ENCODE measurements at places on chromosomes 11 and 22.

DNA sequence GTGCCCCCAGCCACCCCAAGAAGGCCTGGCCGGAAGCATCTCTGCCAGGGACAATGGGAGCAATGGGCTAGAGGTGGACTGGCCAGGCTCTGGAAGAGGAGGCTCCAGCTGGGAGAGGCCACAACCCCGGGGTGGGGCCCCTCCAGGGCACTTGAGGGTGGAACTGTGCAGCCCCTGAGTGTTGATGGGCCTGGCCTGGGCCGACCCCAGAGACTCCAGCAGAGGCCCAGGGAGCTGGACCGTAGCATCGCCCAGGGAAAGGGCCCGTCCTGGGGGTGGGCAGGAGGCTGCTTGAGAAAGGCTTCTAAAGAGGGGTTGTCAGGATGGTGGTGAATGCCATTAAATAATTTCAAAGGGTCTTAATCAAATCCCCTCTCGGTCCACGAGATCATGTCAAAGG, 30.4 kb downstream of the CDKN1C start:
- DNase-seq, result no peak

DNA sequence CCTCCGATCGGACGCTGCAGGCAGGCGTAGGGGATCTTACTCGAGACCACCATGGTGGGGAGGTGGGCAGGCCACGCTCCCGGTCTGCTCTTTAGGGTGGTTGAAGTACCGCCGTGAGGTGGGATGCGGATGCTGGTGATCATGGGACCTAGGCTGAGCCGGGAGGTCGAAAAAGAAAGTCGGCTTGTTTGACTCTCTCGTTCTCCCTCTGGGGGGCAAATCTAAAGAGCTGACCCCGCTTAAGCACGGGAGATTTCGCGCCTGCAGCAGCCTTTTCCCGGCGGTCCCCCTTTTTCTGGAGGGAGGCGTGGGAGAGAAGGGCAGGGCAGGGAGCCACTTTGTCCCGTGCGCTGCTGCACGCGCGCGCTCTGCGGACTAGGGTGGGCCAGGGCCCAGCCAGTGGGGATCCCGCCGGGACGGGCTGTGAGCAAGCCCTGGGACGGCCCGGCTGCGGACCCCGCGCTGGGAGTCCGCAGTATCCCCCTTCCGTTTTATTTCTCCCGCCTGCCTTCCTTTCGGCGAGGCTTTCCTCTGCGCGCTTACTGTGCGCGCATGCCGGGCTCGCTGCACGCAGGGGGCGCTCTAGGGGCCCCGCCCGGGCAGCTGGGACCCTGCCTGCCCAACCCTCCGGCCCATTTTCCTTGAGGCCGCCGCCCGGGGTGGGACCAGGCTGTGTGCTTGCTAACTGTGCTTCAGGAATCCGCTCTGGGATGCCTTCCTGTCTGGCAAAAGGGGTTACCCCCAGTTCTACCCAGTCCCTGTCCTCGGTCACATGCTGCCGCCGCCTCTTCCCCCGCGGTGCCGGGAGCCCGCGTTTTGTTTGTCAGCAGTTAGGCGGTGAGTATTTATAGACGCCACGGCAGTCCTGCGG, 81.0 kb downstream of the PRR5L start:
- DNase-seq, result no peak

- no peak for DNase-seq
Measured at GRCh38 chr11:55457641-55458040, 89.9 kb downstream of the OR4A15 start.

DNA sequence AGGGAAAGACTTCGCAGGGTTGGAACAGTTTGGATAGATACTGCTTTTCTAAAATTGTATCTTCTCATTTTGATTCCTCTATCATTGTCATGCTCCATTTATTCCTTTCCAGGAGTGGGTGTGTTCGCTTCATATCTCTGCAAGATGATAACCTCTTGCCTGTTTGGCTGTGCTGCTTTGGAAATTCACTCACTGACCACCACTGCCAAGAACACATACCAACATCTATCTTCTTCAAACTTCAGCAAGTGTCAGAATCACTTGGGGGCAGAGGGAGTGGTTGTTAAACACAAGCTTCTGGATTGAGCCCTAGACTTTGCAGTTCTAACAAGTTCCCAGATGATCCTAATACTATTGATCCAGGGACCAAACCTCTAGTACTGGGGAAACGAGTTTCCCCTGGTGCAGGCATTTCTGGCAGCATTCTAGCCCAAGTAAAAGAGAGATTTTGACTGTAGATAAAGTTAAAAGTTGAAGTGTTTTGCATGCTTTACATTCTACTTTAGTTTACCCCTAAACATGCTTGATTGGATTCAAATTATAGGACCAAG, 11.5 kb upstream of the DKK3 start:
- DNase-seq, result no peak

- DNase-seq, result no peak
Measured at GRCh38 chr11:67498544-67498972, 6.6 kb downstream of the PITPNM1 start.

GRCh38 chr11:61967924-61968757, 707 bp upstream of the FTH1 start:
- no peak for DNase-seq

DNA sequence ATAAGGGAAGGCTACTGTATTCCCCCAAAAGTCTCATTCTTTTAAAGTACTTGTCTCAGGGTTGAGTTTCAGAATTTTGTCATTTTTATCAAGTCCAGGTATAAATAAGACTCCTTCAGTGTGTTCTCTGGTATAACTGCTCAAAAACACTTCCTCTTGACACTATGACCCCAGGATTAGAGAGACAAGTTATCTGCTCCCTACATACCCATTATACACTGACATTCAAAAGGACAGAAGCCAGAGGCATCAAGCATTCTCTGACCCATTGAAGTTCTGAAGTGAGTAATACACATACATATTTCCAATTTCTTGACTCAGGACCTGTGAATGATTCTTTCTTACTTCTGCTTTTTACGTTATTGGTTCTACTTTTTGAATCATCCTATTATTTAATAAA, 447.8 kb upstream of the CNTN5 start:
- no peak for DNase-seq

- DNase-seq, result no peak
Measured at GRCh38 chr11:71242391-71242790, 10.0 kb downstream of the SHANK2 start.

- no peak for DNase-seq
Measured at GRCh38 chr22:40726514-40726913, 47.2 kb downstream of the MCHR1 start.

DNA sequence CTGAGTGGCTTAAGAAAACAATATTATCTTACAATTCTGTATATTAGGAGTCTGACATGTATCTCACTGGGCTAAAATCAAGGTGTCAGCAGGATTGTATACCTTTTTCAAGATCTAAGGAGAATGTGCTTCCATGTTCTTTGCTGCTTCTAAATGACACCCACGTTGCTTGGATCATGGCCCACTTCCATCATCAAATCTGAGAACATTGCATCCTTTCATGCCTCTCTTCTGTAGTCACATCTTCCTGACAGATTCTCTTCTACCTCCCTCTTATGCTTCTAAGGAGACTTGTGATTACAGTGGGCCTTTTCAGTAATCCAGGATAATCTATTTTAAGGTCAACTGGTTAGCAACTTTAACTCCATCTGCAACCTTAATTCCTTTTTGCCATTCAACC, 499.4 kb downstream of the FAM181B start:
- DNase-seq, result no peak

DNA sequence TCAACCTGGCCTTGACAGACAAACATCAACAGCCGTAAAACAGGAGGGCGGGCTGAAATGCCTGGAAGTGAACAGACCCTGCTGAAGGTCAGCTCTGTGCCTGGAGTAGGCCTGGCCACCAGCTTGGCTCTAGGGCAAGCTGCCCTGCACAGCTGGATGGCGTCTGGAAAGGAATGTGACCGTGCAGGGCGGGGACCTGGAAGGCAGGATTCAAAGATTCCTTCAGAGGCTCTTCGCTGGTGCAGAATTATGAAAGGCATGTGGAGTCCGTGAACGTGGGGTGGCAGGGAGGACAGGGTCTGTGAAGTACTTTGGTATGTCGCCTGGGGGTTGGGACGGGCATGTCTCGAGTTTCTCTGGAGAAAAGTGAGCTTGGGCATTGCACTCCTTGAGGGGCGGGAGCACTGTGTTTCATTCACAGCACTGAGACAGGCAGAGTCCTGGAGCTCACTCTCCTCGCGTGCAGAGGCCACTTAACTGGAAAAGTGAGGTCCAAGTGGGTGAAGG, 1.5 kb downstream of the EHD1 start:
- DNase-seq, result no peak

DNA sequence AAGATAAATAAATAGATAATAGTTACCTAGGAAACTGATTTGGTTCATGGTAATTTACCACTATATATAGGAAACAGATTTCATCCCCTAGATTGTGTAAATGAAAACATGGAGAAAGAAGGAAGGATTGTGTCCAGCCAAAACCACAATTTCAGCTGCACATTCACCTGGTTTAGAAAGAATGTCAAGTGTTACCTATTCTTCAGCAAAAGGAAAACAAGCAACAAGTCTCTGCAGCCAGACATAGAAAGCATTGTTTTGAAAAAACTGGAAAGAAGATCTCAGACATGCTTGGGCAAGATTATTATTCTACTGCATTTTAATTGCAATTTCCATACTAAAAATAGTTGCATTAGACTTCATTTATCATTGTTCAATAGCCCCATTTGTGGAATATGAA, 8.8 kb upstream of the BMAL1 start:
- DNase-seq, result no peak

- no peak for DNase-seq
Measured at GRCh38 chr11:17897495-17897894, 115.4 kb downstream of the SERGEF start.

DNA sequence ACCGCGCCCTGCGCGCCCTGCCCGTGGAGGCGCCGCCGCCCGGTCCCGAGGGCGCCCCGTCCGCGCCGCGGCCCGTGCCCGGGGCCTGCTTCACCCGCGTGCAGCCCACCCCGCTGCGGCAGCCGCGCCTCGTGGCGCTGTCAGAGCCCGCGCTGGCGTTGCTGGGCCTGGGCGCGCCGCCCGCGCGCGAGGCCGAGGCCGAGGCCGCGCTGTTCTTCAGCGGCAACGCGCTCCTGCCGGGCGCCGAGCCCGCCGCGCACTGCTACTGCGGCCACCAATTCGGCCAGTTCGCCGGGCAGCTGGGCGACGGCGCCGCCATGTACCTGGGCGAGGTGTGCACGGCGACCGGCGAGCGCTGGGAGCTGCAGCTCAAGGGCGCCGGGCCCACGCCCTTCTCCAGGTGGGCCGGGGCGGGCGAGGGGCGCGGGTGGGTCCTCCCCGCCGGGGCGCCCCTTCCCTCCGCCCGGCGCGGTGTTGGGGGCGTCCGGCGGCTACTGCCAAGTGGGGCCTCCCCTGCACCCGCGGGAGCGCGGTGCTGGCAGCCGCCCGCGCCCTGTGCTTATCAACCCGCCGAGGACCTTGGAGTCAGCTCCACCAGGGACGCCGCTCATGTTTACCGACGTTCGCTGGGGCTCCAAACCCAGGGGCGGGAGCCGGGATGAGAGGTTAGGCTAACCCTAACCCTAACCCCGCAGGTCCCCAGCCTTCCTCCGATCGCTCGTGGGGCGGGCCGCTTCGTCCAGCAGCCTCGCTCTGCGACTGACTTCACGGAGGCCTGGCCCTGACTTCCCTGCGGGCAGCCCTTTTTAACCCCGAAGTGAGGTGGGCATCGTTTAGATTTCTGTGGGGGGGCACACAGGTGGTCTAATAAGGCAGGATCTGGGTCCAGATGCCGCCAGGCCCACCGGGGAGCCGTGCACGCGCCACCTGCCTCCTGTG, 649 bp downstream of the SELENOO start:
- DNase-seq, result no peak

GRCh38 chr22:24989541-24989951, 37.0 kb downstream of the KIAA1671 start:
- no peak for DNase-seq

Data from activated naive CD4-positive, alpha-beta T cell (primary cell).